ENCODE measurements at places on chromosomes 5 and 9. TPM values are rescaled to one million over a fixed set of nuclear protein-coding genes. Genes with fewer than 3 reads are reported as not detected.

The IL5 gene
- total RNA-seq = not detected

The IZUMO3 gene
- total RNA-seq = not detected

The GAPT gene
- not detected for total RNA-seq

The FOXD1 gene
- 24.7 TPM for total RNA-seq

The TMEFF1 gene
- 9.1 TPM for total RNA-seq

The OR13F1 gene
- not detected for total RNA-seq

The SLC36A3 gene
- not detected for total RNA-seq

The STARD4 gene
- total RNA-seq = 143 TPM

The WDR31 gene
- 2.2 TPM for total RNA-seq

The CCDC192 gene
- total RNA-seq = not detected

The SPATA31D4 gene
- not detected for total RNA-seq

The FCN2 gene
- not detected for total RNA-seq

The NR4A3 gene
- 0.24 TPM for total RNA-seq

The UNC5A gene
- total RNA-seq = not detected

The SLC27A6 gene
- total RNA-seq = 0.97 TPM

The NINJ1 gene
- 13.5 TPM for total RNA-seq

The ADAMTSL1 gene
- 123 TPM for total RNA-seq

The TMEM215 gene
- not detected for total RNA-seq

The PTGES2 gene
- total RNA-seq = 45.7 TPM

The GRXCR2 gene
- total RNA-seq = not detected

The CAPSL gene
- 1.1 TPM for total RNA-seq

The WNK2 gene
- total RNA-seq = not detected

The STK32A gene
- total RNA-seq = 6.3 TPM

The PPIC gene
- total RNA-seq = 29.6 TPM

The LURAP1L gene
- total RNA-seq = 8.0 TPM

The KLF4 gene
- total RNA-seq = 8.4 TPM

The PHF24 gene
- under 0.01 TPM for total RNA-seq

The MYOZ3 gene
- 1.5 TPM for total RNA-seq

The SPINK5 gene
- total RNA-seq = not detected

The SCAI gene
- total RNA-seq = 8.9 TPM

The SLC34A1 gene
- not detected for total RNA-seq

The PBX3 gene
- 53.4 TPM for total RNA-seq

The PDE6A gene
- total RNA-seq = not detected

All from hair follicle dermal papilla cell (primary cell).